ENCODE measurements at places on chromosomes 1 and 21.

DNA sequence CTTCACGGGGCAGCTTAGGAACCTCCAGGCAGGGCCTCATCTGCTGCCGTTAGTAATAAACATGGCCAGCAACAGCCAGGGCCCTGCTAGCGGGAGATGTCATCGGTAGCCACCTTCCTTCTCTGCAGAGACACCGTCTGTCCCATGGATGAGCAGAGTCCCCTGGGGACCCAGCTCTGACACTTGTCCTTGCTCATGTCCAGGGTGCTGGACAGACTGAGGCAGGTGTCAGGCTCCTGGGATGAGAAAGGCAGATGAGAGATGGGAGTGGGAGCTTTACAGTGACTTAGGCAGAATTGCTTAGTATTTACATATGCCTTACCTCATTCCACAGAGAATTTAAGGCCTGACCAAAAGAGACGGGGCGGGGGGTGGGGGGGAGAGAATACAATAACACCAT lies 25.0 kb downstream of the CAPN2 start:
- H3K4me3 ChIP-seq = no peak overlapping the region
- peaks cover 14% of the 10 kb centered on the region for H3K4me1 ChIP-seq
- H3K27me3 ChIP-seq = no peaks in the 10 kb centered on the region
- H3K36me3 ChIP-seq = no peaks in the 10 kb centered on the region
- H3K27ac ChIP-seq = no peak overlapping the region
- DNase-seq = no peak

- H3K36me3 ChIP-seq = no peaks in the 10 kb centered on the region
- peaks cover 16% of the 10 kb centered on the region for H3K4me1 ChIP-seq
- H3K27ac ChIP-seq = no peak overlapping the region
- H3K4me3 ChIP-seq = no peak overlapping the region
Measured at GRCh38 chr21:42735061-42735460, 81.6 kb downstream of the PDE9A start.

- H3K4me1 ChIP-seq = no peaks in the 10 kb centered on the region
- no peaks in the 10 kb centered on the region for H3K27me3 ChIP-seq
- no peak for DNase-seq
- H3K36me3 ChIP-seq = no peaks in the 10 kb centered on the region
- H3K4me3 ChIP-seq = no peak overlapping the region
Measured at GRCh38 chr1:223161321-223161720, 18.3 kb upstream of the TLR5 start.

- H3K27ac ChIP-seq = peak overlapping the region; percentile 75
- peaks cover 13% of the 10 kb centered on the region for H3K4me1 ChIP-seq
- H3K27me3 ChIP-seq = peaks cover 30% of the 10 kb centered on the region
- peak overlapping the region; percentile 80 for H3K4me3 ChIP-seq
Measured at GRCh38 chr1:213989002-213989855, 1.5 kb downstream of the PROX1 start.

GRCh38 chr1:39148942-39149341 lies 55.6 kb upstream of the MACF1 start:
- no peaks in the 10 kb centered on the region for H3K36me3 ChIP-seq
- no peaks in the 10 kb centered on the region for H3K27me3 ChIP-seq
- peaks cover 24% of the 10 kb centered on the region for H3K4me1 ChIP-seq
- no peak overlapping the region for H3K4me3 ChIP-seq

DNA sequence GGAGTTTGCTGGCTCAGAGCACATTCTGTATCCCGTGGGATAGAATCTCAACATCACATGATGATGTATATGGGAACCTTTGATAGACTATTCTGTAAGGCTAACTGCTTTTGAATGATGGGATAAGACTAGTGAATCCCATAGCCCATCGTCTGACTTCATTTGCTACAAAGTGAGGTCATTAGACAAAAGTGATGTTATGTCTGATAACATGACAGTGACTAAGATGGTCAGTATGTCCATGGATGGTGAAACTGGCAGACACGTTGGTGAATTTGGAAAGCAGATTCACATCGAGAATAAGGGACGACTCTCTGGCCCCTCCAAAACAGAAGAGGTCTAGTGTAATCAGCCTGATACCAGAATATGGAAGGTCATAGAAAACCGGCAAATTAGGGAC lies 108.4 kb downstream of the HHAT start:
- no peak overlapping the region for H3K4me3 ChIP-seq
- DNase-seq = no peak
- no peak overlapping the region for H3K27ac ChIP-seq
- no peaks in the 10 kb centered on the region for H3K36me3 ChIP-seq

DNA sequence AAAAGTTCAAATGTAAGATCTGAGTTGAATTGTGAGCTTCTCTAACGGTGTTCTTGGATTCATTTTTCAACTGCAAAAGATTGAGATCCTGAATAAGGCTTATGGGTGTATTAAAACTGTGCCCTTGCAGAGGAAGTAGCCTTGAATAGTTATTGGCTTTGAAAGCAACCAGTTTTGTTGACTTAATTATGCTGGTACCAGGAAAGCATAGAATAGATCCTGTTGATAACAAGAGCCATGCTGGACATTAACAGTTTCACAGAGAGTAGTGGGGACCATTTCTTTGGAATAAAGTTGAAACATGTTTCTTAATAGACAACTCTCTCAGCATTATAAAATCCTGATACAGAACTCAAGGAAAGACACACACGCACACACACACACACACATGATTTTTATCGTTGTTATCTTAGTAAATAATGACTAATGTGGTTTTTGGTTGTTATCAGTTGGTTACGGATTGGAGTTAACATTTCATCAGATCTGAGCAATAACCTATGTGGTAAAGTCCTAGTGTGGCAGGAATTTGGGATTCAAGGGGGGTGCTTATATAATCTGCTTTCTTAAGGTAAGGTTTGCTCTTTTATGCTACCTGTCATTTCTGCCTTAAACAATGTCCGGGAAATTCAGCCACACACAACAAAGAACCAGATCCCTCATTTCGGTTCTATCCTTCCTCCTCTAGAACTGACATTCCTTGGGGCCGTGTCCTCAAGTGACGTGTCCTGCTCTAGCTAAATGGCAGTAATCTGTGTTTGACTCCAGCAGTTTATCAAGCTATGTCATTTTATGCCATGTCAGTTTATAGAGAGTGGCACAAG lies 330.9 kb downstream of the CHRM3 start:
- no peak overlapping the region for H3K4me3 ChIP-seq
- no peaks in the 10 kb centered on the region for H3K4me1 ChIP-seq
- no peak for DNase-seq

GRCh38 chr1:201059401-201059800 lies 35.9 kb upstream of the KIF21B start:
- DNase-seq = no peak
- H3K27ac ChIP-seq = no peak overlapping the region
- no peaks in the 10 kb centered on the region for H3K36me3 ChIP-seq
- H3K4me1 ChIP-seq = 0 out of 2 replicates have a peak, but pooled peaks cover 4% of the 10 kb centered on the region
